ENCODE measurements at places on chromosomes 3 and 15. TPM values are rescaled to one million over a fixed set of nuclear protein-coding genes. Genes with fewer than 3 reads are reported as not detected.

DNA sequence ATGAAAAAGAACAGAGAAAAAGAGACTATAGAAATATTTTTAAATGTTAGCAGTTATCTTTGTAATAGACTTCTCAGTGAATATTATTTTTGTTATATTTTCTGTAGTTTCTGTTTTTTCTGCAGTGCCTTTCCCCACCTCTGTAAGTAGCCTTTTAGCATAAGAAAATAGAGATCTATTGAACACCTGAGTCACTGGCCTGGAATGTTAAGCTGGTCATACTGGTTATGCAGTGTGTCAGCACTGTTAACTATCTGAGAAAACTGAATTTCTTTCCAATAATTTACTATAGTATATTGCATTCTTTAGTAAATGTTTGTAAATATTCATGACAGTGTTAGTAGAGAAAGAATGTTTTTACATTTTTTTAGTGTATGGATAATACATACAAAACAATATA is 79.8 kb downstream of the NECTIN3 start:
- no peak for DNase-seq

DNA sequence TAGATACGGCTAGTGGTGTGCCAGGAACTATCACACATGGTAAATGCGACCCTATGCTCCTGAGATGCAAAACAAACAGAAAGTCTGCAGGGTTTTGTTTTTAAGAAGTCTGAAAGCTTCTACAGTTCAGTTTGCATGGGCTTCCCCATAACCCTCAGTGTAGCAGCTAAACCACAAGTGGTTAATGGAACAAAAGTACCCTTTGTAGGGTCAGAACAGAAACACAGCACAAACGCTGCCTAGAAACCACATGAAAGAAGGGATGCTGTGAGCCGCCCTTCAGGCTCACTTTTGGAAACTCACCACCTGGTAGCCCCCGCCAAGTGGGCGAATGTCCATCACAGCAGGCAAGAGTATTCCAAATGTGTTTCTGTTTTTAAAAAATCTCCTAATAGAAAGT is 46.2 kb downstream of the CTDSPL start:
- no peak for DNase-seq

DNA sequence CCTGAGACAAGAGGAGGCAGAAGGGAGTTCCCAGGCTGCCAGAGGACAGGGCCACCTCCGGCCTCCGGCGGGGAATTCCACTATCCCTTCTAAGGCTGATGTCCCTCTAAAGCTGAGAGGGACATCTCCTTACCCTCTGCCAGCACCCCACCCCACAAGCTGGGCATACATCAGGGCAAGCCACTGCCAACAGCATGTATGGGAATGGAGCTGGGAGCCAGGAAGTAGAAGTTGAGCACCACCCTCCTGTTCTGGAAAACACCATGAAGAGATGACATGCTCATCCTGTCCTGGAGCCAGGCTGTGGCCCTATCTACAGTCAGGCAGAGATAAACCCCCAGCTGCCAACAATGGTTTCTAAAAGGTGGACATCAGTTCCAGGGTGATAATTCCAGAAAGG is 7.1 kb downstream of the PLCD1 start:
- no peak for DNase-seq

GRCh38 chr15:37028625-37029296 is 71.6 kb downstream of the MEIS2 start:
- no peak for DNase-seq

DNA sequence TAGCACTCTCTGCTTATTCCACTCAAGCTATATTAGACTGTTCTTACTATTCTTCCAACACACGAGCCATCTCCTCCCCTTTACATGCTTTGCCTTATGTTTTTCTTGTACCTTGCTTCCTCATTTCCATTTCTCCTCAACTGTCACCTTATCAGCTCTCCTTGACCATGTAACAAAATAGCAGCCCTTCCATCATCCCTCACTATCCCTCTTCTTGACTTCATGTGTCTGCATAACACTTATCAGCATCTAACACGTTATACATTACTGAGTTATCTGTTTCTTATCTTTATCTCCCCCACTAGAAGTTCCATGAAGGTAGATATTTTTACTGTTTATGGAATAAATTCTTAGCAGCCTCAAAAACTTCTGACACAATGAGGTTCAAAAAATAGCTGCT is 45.3 kb downstream of the TRPM7 start:
- no peak for DNase-seq

DNA sequence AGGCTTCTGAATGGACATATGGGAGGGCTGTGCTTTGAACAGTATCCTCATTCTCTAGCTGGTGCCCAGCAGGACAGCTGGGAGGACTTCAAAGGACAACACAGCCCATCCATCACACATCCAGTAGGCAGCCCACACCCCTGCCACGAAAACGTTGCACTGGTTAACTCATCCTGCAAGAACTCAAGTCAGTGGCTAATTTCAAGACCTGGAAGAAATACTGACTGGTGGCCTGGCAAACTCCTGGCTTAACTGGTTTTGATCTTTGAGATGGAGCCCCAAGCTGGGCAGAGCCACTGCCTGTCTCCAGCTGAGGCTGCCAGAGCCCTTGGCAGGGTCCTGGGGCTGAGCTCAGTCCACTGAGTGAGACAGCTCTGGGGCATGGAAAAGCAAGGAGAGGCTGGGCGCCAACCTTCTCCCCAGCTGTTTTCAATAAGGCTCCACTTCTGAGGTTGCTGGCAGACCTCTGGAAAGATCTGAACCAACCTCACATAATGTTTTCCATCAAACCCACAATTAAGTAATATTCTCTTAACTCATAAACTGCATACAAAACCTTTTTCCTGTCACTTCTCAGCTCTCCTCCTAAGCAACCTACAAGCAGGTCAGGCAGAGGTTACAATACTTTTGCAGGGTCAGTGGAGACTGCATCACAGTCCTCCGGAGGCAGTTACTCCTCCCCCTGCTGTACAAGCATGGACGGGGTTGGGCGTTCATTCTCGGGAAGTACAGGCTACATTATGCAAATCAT is 110.3 kb downstream of the MYLK start:
- no peak for DNase-seq

DNA sequence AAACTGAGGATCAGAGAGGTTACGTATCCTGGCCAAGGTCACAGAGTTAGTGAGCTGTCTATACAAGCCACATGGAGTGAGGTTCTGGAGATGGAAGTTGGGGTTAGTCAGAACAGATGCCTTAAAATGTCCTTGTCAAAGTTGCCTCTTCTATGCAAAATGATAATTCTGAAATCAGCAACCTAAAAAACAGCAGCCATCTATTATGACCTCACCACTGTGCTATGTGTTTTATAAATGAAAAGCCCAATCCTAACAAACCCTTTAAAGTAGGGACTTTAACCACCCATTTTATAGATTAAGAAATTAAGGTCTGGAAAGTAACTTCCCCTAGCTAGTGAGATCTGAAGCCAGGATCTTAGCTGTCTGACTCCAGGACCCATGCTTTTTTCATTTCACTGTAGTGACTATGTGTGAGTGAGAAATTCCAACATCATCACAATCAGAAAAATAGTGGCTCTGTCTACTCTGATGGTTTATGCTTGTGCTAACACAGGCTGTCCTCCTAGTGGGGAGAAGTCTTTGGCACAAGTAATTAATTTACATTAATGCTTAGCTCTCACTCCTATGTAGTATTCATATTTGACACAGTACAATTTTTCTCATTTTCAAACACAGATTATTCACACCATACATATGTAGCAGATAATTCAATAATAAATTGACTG is 143.6 kb downstream of the ANO10 start:
- no peak for DNase-seq

GRCh38 chr3:121411523-121411922 is 134.3 kb downstream of the POLQ start:
- no peak for DNase-seq

- no peak for DNase-seq
Measured at GRCh38 chr15:65904301-65904700, 35.0 kb downstream of the RAB11A start.

DNA sequence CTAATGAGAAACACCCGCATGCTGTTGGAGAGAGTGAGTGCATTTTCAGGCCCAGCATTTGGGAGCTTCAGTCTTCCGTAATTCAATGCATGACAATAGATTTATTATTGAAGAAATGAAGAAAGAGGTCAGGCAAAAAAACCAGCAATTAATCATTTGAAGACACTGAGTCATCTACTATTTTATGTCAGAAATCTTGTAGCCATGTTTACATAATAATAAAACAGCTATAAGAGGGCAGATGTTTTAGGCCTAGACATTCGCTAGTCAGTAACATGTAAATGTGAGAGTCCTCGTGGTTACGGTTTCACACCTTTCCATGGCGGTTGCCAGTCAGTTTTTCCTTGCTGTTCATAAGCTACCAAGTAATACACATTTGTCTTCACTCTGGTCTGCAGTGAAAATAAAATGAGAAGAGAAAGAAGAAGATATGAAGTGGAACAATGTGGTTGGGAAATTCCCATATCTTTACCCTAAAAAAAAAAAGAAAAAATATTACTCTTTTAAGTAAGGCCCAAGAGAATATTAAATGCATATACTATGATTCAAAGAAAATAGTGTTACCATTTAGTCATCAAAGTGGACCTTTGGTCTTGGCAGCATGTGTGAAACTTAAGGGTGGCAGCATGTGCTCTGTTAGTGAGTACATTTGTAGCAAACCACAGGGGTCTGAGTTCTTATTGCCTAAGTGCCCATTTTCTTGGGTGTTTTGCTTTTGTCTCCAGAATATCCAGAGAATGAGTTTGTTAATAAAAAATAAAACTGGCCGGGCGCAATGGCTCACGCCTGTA is 140.5 kb upstream of the TBL1XR1 start:
- no peak for DNase-seq

- DNase-seq, result no peak
Measured at GRCh38 chr15:80011596-80011995, 40.6 kb upstream of the BCL2A1 start.

DNA sequence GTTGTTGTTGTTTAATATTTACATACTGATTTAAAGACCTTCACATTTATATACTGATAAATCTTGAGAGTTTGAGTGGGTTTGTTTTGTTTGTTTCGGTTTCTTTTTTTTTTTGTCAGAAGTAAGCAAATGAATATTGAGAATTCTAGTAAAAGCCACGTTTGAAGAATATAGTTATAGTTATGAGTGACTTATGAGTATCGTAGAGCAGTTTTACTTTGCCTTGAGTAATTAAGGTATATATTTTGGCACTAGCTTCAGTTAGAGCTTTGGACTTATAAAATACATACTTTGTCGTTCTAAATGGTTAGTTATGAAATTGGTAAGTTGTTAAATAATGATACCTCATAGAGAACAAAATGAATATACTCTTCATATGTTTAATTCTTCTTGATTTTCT is 27.8 kb downstream of the ATP1B3 start:
- DNase-seq, result no peak

GRCh38 chr3:103684904-103685303 is 1250.1 kb downstream of the ZPLD1 start:
- DNase-seq, result no peak

DNA sequence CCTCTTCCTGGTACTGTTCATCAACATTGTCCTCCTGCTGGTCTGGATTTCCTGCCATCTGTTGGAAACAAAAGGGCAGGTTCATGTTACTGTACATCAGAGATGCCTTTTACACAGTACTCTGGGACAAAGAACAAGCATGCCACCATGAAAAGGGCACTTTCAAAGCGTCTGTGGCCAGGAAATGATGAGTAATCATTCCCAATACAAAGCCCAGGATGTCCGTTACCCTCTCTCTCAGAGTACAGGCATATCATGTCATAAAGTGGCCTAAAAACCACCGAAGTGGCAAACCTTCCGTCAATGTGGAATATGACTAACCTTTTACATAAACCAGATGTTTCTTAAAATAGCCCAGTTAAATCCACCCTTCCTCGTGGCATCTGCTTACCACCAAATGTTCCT is 71.2 kb downstream of the GOLIM4 start:
- no peak for DNase-seq

GRCh38 chr15:67585681-67586080 is 43.2 kb downstream of the MAP2K5 start:
- DNase-seq, result no peak

GRCh38 chr3:51395493-51396213 is 4.6 kb downstream of the RBM15B start:
- DNase-seq, result no peak

DNA sequence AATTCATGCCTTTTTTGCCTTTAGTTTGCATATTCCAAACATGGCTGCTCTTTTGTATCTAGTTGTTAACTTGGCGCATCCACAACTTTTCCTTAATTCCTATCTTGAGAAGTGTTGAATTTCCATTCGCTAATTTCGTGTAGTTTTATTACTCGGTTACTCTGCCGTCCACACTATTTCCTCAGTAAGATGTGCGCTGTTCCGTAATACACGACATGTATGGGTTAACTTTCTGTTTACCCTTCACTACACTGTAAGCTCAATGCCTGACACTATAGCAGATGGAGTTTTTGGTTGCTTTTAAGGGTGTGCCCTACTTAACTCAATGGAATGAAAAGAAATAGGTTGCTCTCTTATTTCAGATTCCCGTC is 724 bp downstream of the RPSA start:
- no peak for DNase-seq

DNA sequence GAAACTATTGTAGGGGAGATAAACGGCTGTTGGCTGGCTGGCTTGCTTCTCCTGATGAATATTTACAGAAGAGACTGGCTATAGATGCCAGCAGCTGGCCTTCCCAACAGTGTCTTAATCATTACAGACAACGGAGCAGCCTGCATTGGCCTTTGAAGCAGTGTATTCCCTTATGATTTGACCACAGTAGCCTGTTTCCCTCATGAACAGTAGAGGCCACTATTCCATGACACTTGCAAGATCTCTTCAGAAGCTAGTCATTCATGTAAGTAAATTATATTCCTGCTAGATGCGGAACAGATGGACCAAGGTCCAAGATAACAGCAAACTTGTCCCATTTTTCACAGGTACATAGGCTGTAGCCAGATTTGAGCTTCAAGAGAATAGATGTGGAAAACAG is 47.3 kb downstream of the TMCO5A start:
- no peak for DNase-seq

GRCh38 chr15:63982381-63982854 is 63.9 kb downstream of the DAPK2 start:
- no peak for DNase-seq

- DNase-seq, result no peak
Measured at GRCh38 chr15:73141216-73141900, 89.1 kb downstream of the NEO1 start.

DNA sequence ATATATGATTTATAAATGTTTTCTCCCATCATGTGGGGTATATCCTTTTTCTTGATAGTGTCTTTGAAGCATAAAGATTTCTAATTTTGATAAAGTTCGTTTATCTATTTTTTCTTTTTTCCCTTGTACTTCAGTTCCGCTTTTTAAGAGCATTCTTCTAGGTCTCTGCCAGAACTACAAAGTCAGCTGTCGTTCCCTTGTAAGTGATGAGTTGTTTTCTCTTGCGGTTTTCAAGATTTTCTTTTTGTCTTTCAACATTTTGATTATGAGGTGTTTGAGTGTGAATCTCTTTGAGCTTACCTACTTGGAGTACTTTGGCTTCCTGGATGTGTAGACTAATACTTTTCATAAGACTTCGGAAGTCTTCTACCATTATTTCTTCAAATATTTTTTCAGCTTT is 9.3 kb upstream of the PRICKLE2 start:
- DNase-seq, result no peak

MTFMT gene
- total RNA-seq, result 22.4 TPM

CPN2 gene
- total RNA-seq, result not detected

TRMT10C gene
- 32.5 TPM for total RNA-seq

ANKDD1A gene
- total RNA-seq, result 12.4 TPM

MOBP gene
- total RNA-seq, result 0.05 TPM

ARIH2 gene
- total RNA-seq, result 71.6 TPM

ISL2 gene
- 1.5 TPM for total RNA-seq

MUC4 gene
- 0.42 TPM for total RNA-seq

MCF2L2 gene
- 3.6 TPM for total RNA-seq

GHRL gene
- total RNA-seq, result not detected

CD86 gene
- total RNA-seq, result 6.1 TPM

CTDSPL2 gene
- total RNA-seq, result 143 TPM

ZNF35 gene
- total RNA-seq, result 17.9 TPM

XCR1 gene
- 1.0 TPM for total RNA-seq
